ENCODE measurements at places on chromosomes 3 and 15.

DNA sequence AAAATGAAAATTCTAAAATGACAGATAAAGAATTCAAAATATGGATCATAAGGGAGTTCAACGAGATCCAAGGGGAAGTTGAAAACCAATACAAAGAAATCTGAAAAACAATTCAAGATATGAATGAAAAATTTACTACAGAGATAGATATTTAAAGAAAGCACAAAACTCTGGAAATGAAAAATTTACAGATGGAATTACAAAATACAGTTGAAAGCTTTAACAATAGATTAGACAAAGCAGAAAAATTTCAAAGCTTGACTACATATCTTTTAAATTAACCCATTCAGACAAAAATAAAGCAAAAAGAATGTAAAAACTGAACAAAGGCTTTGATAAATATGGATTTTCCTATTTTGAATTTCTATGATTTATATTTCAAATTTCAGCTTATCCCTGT is 211.1 kb downstream of the SLC9A9 start:
- DNase-seq = no peak

- peak; percentile 59 for DNase-seq
Observed at GRCh38 chr3:8869613-8870012, 93.7 kb downstream of the RAD18 start.

DNA sequence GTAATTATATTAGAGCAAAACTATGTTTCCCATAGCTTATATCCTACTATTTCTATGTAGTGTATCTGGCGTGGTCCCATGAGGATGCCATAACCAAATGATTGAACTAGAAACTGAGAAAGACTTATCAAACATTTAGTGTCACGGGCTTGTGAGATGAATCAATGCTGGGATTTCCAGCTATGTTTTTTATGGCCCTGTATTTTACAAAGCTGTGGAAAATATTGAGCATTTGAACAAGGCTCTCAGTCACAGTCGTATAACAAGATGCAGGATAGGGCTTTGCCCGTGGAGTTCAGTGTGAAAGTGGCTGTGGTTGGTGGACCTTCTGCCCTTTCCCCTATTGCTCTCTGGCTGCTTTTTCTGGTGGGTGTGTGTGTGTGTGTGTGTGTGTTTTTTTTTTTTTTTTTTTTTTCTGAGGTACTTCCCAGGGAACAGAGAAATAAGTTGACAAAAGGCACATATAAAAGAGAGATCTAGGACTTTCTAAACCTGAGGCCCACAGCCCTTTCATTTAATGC is 60.7 kb downstream of the CACNA1D start:
- DNase-seq = no peak

DNA sequence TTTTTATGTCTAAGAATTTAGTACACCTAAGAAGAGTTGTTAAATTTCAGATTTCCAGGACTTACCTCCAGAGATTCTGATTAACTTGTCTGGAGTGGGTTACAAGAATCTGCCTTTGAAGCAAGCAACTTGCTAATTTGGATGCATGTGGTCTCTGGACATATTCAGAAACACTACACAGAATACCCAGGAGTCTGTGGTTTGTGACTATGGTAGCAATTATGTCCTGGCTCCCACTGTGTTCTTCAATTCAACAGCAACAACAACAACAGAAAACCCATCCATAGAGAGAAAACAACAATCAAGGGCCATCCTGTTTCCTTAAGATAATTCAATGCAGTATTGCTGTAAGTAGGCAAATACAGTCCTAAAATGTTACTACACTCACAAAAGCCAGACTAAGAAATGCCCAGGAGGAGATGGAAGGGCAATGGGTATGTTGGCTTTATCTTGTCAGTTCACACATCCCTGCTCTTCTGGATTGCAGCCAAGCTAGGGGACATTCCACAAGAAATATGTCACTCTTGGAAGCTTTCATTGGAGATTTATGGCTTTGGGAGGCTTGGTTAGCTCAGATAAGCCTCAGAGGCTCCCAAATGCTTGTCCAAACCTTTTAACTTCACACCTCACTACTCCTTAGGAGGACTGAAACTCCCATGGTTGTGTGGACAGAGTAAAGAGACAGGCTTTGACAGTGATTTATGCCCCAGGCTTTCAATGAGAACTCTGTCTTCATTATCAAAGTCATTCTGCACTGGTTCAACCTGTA is 99.4 kb upstream of the MRPL3 start:
- no peak for DNase-seq

- no peak for DNase-seq
Observed at GRCh38 chr3:23497156-23497555, 294.0 kb downstream of the UBE2E2 start.

DNA sequence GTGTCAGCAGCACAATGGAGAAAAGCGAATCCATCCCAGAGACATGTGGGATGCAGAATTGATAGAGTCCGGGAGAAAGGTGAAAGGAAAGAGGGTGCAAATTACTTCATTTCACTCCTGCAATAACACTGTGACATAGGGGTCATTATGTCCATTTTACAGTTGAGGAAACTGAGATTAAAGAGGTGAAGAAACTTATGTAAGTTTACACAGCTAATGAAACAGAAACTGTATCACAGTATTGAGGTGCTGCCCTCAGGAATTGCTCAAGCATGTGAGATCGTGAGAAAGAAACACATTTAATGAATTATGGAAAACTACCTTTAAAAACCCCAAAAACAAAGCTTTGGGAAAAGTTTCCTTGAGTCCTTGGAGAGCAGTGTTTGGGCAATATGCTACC is 103.6 kb upstream of the PFN2 start:
- no peak for DNase-seq

DNA sequence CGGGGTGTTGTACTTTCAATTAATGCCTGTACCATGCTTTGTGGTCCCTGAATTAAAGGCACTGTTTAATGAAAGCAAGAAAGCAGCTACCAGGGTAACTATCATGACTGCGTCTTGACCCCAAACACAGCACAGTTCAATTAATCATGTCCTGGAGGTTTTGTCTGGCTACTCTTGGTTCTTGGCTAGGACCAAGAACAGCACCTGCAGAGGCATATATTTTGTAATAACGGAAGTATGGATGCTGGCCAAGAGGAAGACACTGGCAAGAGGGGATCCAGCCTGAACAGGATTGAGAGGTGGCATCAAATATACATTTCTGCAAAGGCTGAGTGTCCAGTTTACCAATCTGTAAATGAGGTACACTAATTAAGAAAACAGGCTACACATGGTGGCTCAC is 119.9 kb downstream of the FOXP1 start:
- DNase-seq = no peak

DNA sequence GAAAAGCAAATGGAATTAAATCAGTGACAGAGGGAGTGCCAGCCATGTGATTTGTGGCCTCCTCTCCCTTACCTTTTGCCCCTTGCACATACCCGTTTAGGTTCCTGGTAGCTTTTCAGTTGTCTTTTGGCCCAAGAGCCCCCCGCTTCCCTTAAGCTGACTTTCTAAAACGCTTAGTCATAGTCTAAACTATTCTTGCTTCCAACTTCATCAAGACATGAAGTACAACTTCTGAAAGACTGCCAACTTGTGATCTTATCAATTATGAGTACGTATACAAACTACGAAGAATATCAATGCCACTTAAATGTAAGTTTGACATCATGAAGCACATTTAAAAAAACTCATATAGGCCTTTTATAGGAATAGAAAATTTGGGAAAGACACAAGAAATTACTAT is 61.9 kb downstream of the EIF3J start:
- no peak for DNase-seq

GRCh38 chr3:32850636-32851035 is 32.8 kb downstream of the TRIM71 start:
- DNase-seq = no peak

DNA sequence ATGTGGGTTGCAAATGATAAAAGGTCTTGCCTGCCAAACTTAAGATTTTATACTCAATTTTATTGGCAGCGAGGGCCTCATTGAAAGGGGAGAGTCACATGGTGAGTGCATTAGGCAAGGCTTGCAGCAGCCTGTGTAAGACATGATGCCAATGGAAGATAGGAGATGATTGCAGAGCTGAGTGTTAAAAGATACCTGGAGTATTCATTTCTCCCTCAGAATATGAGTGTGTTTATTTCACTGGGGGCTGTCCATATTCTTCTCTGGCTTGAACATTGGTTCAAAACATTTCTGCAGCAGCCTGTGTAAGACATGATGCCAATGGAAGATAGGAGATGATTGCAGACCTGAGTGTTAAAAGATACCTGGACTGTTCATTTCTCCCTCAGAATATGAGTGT is 165.2 kb upstream of the NUDT16 start:
- DNase-seq = no peak

DNA sequence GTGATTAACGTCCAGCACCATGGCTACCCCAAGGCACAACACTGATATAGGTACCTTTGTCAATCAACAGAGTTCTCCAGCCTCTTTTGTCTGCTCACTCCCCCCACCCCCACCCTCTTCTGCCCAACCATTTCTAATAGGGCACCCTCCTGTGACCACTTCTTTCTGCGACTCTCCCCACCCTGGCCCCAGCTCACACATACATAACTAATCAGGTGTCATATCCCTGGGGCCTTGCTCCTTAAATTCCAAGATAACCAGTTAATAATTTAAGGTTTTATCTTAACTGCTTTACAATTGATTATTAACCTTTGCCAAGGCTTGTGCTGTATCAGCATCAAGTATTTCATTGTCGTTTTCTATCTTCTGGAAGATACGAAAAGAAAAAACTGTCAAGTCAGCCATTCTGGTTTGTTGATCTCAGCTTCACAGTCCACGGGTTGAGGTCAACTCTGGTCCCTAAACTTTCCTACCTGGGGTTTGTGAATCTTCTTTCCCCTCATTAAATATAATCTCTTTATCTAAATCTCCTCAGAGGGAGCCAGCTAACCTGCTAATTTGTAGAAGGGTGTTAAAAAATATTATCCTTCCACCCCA is 27.3 kb upstream of the SLC28A2 start:
- no peak for DNase-seq

- no peak for DNase-seq
Observed at GRCh38 chr15:75943713-75944215, 40.1 kb downstream of the FBXO22 start.

- no peak for DNase-seq
Observed at GRCh38 chr15:98700519-98700918, 52.2 kb downstream of the IGF1R start.

DNA sequence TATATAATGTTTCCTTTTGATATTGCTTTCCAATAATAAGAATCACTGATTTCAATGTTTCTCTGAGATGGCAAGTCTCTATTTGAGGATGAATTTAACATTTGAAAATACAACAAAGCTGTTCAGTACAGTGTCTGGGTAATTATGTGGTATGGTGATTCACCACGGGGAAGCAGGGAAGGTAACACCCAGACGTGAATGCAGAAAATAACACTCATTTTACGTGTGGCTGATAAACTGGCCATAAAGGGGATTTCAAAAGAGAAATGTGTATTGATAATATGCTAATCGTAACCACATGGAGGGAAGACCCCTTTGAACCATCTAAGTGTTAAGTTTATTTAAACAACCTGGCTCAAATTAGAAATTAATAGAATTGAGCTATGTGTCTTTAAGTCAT is 344.6 kb downstream of the GRM7 start:
- DNase-seq = no peak

DNA sequence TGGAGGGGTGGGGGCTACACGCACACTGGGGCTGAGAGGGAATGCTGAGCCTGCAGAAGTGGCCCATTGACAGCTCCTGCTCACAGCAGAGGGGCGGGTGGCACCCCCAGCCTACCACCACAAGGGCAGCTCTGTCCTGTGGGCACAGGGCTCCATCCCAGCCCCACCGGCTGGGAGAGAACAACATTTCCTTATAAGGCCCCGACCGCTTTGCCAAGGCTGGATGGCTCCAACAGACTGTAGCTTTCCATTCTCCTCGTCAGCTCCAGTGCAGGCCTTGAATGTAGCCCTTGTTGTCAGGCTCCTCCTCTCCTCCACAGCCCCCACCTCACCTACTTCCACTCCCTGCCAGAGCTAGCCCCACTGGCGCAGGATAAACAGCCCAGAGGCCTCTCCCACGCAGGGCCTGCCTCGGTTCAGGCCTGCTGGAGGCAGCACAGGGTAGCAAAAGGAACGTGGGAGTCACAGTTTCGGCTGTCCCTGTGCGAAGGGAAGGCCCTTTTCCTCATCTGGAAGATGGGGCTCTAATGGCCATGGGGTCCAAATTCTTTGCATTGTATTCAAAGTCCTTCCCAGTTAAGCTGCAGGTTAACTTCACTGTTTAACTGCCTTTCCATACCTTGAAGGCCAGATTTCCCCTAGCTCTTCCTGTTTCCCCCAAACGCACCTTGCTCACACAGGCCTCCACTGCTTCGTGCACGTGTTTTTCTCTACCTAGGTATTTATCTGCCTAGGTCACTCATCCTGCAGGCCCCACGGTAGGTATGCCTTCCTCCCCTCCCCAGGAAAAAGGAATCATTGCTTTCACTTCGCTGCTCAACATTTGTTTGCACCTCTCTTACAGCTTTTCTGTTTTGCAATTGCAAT is 101.6 kb upstream of the LPP start:
- DNase-seq = peak; percentile 98

- peak; percentile 91 for DNase-seq
Observed at GRCh38 chr15:40104865-40105516, 3.7 kb downstream of the BMF start.
